ENCODE measurements at places on chromosomes 4 and X.

GRCh38 chrX:96244955-96245354 is 439.7 kb upstream of the DIAPH2 start:
- no peak for DNase-seq

DNA sequence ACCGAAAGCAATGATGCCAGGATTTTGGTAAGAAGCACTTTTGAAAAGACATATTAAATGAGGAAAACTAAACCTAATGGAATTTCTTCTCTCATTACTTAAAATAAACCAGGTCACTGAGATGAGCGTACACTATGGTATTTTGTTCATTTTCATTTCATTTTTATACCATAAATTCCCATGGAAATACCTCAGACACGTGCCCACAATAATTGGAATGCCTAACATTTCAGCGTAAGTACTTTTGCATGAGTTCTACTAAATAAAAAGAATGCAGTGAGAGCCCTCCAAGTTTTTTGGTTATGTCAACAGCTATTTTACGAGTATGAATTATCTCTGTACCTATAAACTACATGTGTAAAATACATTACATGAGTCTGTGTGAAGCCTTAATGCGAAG is 3.2 kb downstream of the CAMK2D start:
- DNase-seq, result no peak

- DNase-seq, result no peak
These were observed 661.6 kb downstream of the RAPGEF2 start for GRCh38 chr4:159764343-159764952.

- no peak for DNase-seq
These were observed 2320.6 kb upstream of the AGA start for GRCh38 chr4:179762840-179763239.

GRCh38 chrX:10620121-10620699 is at the start of gene MID1:
MID1 (minus strand) TSS chrX:10620585; CDS start chrX:10567547, 53,038 bp downstream.
- no peak for DNase-seq

DNA sequence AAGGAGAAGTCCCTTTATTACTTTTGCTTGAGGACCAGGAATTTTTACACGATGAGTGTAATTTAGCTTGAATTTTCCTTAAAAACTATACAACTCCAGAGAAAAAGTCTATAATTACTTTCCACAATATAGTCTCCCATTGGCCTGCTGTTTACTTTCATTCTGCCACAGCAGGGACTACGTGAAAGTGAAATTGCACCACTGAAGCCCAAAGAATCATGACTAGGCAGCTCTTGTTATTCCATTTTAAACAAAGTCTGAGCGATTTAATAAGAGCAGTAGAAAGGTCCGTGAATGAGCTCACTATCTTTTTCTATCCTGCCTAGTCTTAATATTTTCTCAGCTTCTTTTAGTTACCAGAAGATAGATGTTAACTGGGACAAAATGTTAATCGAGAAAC is 68.6 kb downstream of the ADGRG4 start:
- no peak for DNase-seq

DNA sequence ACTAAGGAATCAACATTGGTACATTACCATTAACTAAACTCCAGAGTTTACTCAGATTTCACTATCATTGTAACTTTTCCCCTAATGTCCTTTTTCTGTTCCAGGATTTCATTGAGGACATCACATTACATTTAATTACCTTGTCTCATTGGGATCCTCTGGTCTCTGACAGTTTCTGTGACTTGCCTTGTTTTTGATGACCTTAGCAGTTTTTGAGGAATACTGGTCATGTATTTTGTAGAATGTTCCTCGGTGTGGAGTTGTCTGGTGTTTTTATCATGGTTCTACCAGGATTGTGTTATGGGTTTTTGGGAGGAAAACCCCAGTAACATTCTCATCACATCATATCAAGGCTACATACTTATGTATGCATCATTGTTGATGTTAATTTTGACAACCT is 95.6 kb upstream of the TBC1D9 start:
- no peak for DNase-seq

DNA sequence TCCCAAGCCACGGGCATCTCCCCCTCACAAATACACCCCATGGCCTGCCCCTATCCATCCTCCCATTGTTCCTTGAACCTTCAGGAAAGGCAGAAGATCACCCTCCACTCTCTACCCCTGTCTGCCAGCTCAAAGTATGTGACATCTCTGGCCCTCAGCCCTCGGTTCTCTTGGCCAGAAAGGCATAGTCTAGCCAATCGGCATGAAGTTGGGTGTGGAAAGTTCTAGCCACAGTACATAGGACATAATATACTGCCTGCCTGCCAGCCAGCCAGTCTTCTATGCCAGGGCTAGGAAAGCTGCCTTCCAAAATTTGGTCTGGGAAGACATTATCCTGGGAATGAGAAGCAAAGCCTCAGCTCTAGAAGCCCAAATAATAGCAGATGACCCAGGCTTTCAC is 3.2 kb upstream of the PLP1 start:
- DNase-seq, result no peak

DNA sequence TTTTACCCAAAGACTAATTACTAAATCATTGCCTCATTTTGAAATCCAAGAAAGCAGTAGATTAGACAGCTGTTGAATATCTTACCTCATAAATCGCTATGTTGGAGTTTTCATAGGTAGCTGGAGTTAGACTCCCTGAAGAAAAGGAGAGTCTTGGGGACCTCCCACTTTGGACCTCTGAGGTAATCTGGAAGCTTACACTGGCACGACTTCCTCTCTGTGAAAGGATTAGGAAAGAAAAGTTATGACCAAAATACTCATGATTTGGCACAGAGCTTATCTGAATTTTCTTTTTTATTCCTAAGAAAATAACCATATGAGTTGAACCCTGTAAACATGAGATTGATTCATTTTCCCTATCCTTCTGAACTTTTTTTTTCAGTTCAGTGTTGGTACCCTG is 40.6 kb downstream of the GUCY2F start:
- no peak for DNase-seq

- DNase-seq, result no peak
These were observed 247.9 kb downstream of the CCSER1 start for GRCh38 chr4:90375081-90375480.

GRCh38 chr4:139559687-139560086 is 3.7 kb upstream of the SETD7 start:
- no peak for DNase-seq

GRCh38 chr4:54668014-54668611 is 10.4 kb downstream of the KIT start:
- DNase-seq, result no peak

DNA sequence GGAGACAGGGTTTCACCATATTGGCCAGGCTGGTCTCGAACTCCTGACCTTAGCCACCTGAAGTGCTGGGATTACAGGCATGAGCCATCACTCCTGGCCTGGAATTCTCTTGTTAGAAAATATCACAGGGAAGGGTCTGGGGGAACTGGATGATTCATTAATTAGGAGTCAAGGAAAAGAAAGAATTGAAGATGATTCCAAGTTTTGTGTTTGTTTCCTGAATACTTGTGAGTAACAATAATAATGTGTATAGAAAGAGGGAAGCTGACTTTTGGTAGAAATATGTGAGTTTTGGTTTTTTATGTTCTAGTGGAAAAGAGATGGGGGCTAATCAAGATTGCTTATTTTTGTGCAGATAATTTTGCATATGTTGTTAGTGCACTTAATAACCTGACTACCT is 77.3 kb upstream of the CLNK start:
- DNase-seq, result no peak

- DNase-seq, result no peak
These were observed 1.4 kb downstream of the GRK4 start for GRCh38 chr4:2964706-2965258.

DNA sequence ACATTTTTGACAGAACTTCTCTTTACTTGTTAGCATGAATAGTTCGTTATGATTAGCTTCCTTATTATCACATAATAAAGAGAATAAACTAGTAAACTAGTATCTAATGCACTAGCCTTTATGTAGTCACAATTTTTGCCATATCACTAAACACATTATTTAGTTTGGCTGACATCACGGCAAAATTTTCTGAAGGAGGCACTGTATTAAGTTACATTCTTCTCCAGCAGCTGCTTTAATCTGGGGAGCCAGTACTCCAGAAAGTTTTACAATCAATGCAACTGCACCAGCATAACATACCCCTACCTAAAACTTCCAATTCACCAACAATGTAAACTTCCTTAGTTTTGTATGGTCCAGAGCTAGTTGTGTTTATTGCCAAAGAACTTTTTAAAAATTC is 87.8 kb downstream of the FIP1L1 start:
- no peak for DNase-seq

DNA sequence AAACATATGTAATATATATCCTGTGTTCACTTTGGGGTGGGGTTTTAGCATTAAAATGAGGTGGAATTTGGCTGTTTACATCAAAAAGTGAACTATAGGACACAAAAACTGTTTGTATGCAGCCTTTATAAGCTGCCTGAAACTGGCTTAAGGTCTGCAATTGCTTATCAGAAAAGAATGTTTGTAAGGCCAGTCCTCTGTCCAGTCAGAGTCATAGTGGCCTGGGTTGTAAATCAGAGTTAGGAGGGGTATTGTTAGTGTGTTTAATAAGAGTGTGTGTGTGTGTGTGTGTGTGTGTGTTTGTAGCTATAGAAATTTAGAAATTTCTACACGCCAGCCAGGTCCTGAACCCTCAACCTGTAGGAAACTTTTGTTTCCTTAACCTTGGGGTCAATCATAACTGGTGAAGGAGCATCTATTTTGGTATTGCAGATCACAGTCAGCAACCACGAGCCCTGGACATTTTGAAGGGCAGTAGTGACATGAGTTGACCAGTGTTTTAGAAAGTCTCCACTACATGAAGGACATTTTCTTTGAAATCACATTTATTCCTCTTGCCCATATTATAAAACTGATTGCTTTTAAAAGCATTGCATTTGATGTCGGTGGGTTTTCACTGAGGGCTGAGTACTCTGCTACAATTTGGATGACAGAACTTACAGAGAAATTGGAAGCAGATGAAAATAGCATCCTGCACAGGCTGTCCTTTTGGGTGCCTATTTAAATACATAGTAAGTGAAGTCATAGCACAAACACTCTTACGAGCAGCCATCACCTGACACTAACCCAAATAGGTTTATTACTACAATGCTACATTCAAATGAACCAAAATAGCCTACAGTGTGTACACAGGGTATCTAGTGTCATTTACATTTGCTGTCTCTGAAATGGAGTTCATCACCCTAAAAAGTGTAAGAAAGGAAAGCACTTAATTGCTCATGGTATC is 11.2 kb upstream of the TMEM154 start:
- DNase-seq, result no peak

DNA sequence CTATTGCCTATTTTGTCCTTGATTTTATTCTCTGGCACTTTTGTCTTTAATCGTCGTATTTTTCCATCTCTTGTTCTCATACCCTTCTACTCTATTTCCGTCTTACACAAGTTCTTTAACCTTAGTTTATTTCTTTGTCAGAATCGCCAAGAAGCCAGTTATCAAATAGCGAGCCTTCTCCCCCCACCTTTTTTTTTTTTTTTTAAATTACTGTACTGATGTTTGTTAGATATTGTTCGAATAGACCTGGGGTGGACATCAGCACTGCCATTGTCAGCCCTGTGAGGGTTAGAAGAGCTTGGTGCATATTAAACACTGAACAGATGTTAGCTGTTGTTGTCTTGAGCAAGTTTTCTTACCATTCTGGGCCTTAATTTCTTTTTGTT is 1.2 kb downstream of the SPCS3 start:
- DNase-seq, result no peak

DNA sequence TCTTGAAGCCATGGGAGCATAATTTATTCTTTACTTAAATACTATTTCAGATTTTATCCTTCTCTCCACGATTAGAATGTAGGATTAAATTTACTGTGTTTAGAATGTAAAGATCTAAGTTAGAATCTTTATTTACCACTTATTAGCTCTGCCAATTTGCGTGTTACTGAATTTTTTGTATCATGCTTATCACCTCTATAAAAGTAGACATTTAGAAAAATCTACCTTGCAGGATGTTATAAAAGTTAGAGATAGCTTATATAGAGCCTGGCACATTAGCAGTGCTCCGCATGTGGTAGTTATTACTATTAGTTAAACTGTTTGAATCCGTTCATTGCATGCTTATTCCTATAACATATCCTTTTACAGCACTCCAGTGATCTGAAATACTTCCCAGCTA is 97.9 kb downstream of the BANK1 start:
- no peak for DNase-seq

DNA sequence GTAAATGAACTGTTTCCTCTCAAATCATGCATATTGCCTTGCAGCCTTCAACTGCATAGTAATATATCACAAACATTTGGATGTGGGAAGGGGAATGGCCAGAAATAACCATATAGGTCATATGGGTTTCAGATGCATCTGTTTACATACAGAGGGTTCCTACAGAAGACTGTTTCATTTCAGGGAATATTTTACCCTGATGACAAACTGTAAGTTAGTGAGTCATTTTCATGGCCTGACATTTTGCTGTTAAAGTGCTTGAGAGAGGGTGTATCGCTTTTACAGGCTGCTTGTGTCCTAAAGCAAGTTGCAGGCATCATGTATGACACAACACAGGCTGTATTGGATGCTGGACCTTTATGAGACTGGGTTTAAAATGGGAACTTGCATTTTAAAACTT is 25.5 kb upstream of the AMOT start:
- DNase-seq, result no peak

- no peak for DNase-seq
These were observed 267.5 kb downstream of the ANKRD50 start for GRCh38 chr4:124445071-124445470.

- no peak for DNase-seq
These were observed 55.3 kb upstream of the HPSE start for GRCh38 chr4:83389756-83390505.

DNA sequence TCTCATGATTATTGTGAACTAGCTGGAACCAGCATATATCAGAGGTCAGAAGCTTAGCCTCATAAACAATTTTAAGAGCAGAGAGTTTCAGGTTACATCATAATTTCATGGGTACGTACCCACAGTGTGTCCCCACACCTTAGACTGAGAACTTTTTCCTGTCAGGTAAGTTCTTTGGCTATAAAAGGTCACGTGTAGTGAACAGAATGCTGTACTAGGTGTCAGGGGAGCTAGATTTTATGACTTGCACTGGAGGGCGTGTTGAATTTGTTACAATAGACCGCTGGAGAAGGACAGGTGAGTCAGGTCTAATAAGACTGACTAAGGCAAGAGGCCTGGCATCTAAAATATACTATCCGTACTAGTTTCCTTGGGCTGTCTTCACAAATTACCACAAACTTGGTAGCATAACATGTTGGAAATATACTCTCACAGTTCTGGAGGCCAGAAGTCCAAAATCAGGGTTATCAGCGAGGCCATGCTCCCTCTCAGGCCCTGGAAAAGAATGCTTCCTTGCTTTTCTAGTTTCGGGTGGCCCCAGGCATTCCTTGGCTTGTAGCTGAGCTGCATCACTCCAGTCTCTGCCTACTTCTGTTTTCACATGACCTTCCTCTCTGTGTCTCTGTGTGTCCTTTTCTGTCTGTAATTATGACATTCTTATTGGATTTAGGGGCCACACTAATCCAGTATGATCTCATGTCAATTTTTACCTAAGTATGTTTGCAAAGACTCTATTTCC is 512.0 kb upstream of the NR3C2 start:
- no peak for DNase-seq

GRCh38 chr4:76447393-76447851 is 12.4 kb downstream of the SHROOM3 start:
- DNase-seq, result no peak

Data from CD8-positive, alpha-beta memory T cell (primary cell).